ENCODE measurements at places on chromosomes 11 and 22. TPM values are rescaled to one million over a fixed set of nuclear protein-coding genes. Genes with fewer than 3 reads are reported as not detected.

The SCGB1A1 gene
- total RNA-seq: not detected

The CEP126 gene
- 5.3 TPM for total RNA-seq

The UCP3 gene
- 1.5 TPM for total RNA-seq

- DNase-seq: peak; percentile 68
Observed at GRCh38 chr22:28075358-28075981, 156.4 kb upstream of the PITPNB start.

GRCh38 chr11:35641171-35641897 lies 21.2 kb upstream of the TRIM44 start:
- no peak for DNase-seq

The MMP27 gene
- not detected for total RNA-seq

The ASPHD2 gene
- total RNA-seq: 1.8 TPM

The KIAA1671 gene
- total RNA-seq: 8.2 TPM

GRCh38 chr11:119615003-119615881 lies 113.8 kb downstream of the NECTIN1 start:
- no peak for DNase-seq

DNA sequence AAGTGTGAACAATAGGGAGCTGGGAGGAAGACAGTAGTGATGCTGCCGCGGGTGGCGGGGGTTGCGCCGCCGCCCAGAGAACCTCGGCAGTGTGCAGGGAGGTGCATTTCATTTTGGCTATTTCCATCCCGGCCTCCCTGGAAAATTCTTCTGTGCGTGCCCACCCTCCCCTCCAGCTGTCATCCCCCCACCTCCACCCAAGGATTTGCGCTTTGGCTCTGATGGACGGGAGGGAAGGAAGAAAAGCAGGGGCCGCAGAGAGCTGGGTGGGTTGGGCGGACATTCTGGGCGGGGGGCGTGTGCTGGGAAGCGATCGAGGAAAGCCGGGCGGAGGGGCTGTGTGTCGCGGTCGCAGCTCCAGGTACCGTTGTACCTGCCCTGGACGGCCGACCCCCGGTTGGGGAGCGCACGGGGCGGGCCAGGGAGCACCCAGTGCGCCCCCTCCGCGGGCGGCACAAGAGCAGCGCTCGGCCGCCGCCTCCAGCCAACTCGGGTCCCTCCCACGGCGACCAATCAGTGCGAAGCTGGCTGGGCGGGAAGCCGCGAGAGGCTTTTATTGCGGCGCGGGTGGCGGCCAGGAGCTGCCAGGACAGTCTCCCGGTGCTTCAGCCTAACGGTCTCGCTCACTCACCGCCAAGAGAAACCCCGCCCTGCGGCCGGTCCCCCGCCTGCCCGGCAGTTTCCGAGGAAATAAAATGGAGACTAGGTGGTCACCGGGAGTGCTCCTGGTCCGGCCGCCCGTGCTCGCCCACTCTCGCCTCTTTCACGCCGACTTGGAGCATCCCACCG lies 1.6 kb downstream of the NCAM1 start:
- DNase-seq: peak; percentile 78

GRCh38 chr11:18492888-18493287 lies 33.9 kb downstream of the TSG101 start:
- no peak for DNase-seq

DNA sequence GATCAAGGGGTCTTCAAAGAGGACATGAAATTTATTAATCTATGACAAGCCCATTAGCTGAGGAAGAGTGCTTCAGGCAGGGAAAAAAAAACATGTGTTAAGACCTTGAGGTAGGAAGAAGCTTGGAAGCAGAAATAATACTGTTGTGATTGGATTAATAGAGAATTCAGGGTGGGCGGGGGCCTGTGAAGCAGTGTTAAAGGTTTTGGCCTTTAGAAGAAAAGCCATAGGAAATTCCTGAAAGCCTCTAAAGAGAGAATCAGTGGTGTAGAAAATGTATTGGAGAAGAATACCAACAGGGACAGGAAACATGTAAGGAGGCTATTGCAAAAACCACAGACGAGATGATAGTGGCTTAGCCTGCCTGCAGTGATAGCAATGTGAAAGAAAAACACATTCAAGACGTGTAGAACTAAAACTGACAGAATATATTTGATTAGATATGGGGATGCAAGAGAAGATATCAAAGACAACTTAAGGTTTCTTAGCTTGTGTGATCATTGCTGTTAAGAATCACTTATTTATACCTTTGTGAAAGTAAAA lies 404.4 kb upstream of the ANO3 start:
- DNase-seq: no peak

- DNase-seq: peak; percentile 54
Observed at GRCh38 chr11:8019314-8020243, 32.4 kb downstream of the EIF3F start.

GRCh38 chr22:50587407-50587806 lies 4.8 kb upstream of the CHKB start:
- no peak for DNase-seq

The OR51B5 gene
- 2.9 TPM for total RNA-seq

The TYR gene
- not detected for total RNA-seq

The MPZL3 gene
- total RNA-seq: 0.26 TPM

The NFAM1 gene
- 0.26 TPM for total RNA-seq

The SLC25A22 gene
- 9.5 TPM for total RNA-seq

The TMEM9B gene
- 39.1 TPM for total RNA-seq

- no peak for DNase-seq
Observed at GRCh38 chr11:121231576-121232278, 60.8 kb upstream of the SC5D start.

- peak; percentile 91 for DNase-seq
Observed at GRCh38 chr11:1458340-1459218, 28.0 kb downstream of the MOB2 start.

DNA sequence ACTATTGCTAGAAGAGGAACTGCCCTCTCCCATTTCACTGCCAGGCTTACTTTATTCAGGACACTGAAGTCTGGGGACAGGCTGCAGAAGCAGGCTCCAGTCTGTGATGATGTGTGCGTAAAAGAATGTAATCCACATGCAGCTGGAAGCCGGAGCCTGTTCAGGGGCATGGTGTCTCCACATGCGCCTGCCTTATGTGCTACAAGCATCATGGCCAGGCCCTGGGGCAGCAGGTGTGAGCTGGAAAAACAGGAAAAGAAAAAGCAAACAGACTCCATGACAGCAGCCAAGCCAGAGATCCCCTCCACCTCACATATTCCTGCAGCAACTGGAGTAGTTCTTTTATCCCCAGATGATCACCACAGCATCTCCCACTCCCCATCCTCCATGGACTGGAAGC lies 33.4 kb downstream of the ARFGAP2 start:
- DNase-seq: no peak

All from uterus (tissue), 4 donors.